Activated CD8-positive, alpha-beta memory T cell treated with anti-CD3 and anti-CD28 coated beads, Interleukin-2, amount 50 U/mL, for 4 hours (primary cell): ENCODE measurements at places on chromosomes 12 and 14.

GRCh38 chr12:93008044-93008778 lies 79.1 kb upstream of the EEA1 start:
- no peak for DNase-seq

GRCh38 chr14:60514378-60514740 lies 5.4 kb downstream of the SIX6 start:
- no peak for DNase-seq

- no peak for DNase-seq
Observed at GRCh38 chr14:102798926-102799325, 21.7 kb downstream of the TRAF3 start.

GRCh38 chr14:77206877-77207389 lies 25.3 kb downstream of the TMEM63C start:
- no peak for DNase-seq
